ENCODE measurements at places on chromosomes 5 and 9.
A peak's percentile ranks its signal among the peaks of the same experiment; 100 is the strongest.

GRCh38 chr5:1755321-1755949 is 44.2 kb downstream of the MRPL36 start:
- DNase-seq = no peak

DNA sequence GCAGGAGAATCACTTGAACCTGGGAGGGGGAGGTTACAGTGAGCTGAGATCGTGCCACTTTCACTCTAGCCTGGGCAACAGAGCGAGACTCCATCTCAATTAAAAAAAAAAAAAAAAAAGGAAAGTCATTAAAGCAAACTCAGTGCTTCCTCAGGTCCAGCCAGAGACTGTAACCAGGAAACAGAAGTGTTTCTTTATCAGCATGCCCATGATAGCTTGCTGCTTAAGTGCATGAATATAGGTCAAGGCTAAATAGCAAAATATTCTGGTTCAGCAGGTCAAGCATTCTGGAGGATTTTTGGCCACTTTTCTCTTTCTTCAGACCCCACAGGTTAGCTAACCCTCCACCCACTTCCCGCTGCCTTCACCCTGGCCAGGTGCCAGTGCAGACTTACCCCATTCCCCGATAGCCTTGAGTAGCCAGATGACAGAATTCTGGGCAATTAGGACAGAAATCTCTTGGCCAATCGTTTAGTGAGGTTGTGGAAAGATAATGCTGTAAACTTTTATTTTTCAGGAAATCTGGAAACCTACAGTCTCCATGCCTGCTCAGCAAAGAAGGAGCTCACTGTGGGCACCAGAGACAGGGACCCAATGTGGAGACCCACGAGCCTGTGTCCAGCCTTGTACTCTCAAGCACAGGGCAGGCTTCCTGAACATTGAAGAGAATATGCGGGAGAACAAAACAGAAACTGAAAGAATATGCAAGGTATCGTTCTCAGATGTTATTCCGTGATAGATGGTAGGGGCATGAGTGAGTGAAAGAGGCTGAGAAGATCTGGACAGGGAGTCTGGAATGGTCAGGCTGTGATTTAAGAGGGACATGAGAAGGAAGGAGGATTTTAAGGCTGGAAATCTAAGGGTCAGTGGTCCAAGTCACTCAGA is 4.2 kb upstream of the UGT3A2 start:
- no peak for DNase-seq

DNA sequence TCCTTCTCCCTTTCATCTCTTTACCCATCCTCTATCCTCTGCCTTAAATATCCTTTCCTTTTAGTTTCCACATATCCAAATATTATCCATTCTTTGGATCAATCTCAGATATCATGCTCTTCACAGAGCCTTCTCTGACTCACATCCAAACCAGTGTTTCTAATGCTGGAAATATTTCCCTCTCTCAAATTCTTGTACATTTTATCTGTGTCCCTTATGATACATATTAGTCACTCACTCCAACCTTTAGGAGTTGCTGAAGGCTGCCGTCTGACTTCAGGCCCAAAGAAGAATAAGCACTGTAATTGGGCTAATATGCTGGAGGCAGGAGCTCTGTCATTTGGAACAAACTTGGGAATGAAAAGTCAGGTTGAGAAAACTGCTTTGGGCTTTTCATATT is 156.4 kb upstream of the RUSC2 start:
- DNase-seq = peak; percentile 36

GRCh38 chr5:78215972-78216371 is 78.5 kb downstream of the AP3B1 start:
- no peak for DNase-seq

DNA sequence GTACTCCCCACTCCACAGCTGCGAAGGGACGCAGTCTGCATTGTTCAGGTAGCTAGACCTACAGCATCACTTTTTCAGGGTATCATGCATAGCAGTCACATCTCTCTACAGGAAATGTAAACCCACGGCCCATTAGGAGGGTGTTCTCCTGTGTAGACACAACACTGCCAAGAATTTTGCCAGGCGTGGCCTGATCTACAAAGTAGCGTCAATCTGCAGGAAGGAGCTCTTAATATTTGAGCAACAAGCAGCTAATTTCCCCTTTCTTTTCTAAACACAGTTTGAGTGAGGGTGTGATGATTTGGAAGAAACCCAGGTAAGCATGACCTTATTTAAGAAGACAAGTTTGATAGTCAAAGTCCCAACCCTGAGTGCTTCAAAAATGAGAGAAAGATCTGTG is 419.0 kb downstream of the GADD45G start:
- DNase-seq = no peak

DNA sequence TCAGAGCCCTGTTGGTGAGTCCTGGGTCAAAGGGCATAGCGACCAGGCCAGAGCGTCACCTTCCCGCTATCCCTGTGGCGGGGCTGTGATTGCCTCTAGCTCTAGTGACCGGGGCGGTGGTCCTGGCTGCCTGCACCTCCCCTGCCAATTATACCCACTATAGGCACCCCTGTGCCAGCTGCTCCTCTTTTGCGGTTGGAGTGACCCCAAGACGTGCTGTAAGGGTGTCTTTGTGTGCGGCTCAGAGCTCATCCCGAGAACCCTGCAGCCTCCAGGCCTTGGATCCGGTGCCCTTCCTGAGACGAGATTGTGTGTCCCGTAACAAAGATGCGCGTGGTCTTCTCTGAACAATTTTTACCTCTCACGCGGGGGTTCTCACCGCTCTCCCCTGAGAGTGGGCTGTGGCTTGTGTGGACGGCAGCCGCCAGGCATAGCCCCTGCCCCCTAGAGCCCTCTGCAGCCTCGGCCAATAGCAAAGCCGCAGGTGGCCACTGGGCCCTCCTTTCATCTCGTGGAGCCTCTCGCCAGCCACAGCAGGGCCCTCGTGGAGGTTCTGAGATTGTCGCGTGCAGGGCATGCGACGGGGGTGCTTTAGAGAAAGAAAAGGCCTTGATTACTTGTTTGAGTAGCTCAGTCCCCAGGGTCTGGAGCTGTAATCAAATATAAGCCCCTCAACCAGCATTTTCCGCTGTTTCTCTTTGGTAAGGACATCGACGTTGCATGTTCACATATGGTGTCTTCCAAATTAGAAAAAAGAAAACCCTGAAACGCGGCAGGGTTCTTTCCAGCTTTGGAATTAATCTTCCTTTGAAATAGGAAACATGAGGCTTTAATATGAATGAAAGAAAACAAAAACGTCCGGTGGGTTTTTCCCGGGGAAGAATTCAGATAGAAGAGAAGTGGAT is 10.7 kb downstream of the NKD2 start:
- no peak for DNase-seq

- DNase-seq = no peak
These were observed 76.2 kb downstream of the ARHGAP26 start for GRCh38 chr5:142846406-142846805.

DNA sequence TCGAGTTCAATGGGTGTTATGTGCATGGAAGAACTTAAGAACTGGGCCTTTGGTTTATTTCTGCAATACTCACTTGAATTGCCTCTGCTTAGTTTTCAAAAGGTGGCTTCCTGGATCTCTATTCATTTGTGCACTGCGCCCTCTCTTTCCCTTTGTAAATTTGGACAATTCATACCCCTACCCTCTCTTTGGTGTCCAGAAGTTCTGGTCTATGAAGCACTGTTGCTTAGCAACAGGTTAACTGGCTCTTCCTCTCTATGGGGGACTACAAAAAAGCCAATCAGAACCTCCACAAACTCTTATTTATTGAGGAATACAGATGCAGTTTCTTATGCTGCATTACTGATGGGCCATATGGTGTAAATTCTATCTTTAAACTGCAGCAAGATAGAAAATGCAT is 13.5 kb upstream of the FAM120A start:
- no peak for DNase-seq

GRCh38 chr5:156500755-156501154 is 173.8 kb downstream of the SGCD start:
- DNase-seq = no peak

DNA sequence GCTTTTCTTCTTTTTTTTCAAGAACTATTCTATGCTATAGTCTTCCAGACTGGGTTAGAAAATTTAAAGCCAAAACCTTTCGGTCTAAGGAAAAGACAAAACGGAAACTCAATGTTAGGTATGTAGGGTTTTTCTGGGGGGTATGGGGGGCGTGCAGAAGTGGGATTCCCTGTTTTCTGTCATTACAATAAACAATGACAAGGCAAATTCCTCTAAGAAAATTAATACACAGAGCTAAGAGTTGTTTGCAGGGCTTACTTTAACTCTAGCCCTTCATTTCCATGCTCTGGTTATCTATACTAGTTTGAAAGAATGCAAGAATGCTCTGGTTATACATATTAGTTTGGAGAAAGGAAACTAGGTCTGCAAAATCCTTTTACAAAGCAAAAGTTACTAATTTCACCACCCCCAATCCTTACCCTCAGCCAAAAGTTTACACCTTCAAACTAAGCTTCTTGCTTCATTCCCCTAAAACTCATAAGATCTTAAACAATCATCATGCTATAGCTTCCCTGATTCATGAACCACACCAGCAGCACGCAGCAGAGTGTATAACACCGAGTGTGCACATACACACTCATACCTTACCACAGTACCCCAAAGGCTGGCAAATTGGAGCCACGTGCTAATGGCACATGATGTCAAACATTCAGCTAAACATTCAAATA is 89.1 kb upstream of the NR5A1 start:
- DNase-seq = no peak

DNA sequence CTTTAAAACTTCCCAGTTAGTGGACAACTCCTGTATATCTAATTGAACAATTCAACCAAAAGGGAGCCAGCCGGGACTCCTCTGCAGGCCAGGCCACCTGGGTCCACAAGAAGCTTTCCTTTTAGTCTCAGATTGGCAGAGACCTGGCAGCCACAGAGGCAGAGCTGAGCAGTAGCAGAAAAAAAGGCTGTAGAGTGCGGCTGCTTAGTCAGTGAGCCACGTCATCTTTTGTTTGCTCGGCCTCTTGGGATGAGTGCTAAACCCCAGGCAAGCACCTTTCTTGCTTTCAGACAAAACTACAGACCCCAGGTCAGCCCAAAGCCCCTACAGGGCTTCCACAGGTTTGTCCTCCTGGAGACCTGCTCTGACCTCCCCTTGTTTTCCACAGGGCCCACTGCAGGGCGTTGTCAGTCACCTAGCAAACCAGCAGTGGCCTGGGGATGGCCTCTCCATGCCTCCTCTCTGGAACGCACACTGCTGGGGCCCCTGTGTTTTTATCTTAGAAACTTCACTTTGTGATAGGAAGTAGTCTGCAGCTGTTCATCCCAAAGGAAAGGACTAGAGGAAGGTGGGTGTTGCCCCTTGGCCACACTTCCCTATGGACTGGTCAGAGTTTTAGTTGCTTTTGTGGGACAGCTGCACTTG is 49.9 kb downstream of the SHB start:
- DNase-seq = peak; percentile 50

GRCh38 chr9:128214571-128215490 is 11.7 kb downstream of the DNM1 start:
- no peak for DNase-seq

DNA sequence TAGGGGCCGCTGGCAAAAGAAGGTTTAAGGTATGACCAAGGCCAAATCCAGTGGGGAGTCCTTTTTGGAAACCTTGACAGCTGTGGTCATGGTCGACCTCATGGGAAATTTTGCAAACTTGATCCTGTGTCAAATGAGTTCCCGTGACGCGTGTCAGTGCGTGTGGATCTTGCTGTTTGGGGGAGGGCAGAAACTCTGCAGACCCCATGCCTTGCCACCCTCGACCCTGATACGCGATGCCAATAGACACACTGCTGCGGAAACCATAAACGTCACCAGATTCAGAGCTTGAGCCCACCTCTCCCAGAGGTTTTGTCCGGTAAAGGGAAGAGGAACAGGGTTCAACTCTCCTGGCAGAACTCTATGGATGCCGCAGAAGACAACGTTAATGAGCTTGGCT is 104.7 kb downstream of the ADAMTS2 start:
- DNase-seq = no peak

DNA sequence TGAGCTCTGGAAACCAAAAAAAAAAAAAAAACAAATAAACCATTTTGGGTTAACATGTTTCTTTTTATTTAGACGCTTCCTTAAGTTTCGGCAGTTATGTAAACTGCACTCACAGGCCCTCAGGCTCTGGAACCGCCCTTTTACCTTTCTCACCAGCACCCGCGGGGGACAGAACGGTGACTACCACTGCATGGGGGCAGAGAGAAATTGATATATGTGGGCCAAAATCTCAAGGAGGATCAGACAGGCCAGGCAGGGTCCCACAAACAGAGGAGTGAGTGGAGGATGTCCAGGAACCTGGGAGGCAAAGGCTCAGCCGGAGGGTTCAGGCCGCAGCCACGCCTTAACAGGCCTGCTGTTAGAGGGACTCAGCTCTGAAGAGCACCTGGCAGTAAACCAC is 54.4 kb downstream of the IRX2 start:
- DNase-seq = no peak

GRCh38 chr9:3045153-3045552 is 201.3 kb upstream of the PUM3 start:
- no peak for DNase-seq

All from AG08396 (cell line).